Ovary (tissue), 10 donors: ENCODE measurements at places on chromosomes 6 and 20.

- no peak overlapping the region for H3K27ac ChIP-seq
- peaks cover 4% of the 10 kb centered on the region for H3K4me1 ChIP-seq
- no peaks in the 10 kb centered on the region for H3K27me3 ChIP-seq
- DNase-seq = no peak
- peak overlapping the region; percentile 59 for H3K4me3 ChIP-seq
- H3K36me3 ChIP-seq = no peaks in the 10 kb centered on the region
These were observed 65.6 kb downstream of the PLG start for GRCh38 chr6:160767647-160768019.

DNA sequence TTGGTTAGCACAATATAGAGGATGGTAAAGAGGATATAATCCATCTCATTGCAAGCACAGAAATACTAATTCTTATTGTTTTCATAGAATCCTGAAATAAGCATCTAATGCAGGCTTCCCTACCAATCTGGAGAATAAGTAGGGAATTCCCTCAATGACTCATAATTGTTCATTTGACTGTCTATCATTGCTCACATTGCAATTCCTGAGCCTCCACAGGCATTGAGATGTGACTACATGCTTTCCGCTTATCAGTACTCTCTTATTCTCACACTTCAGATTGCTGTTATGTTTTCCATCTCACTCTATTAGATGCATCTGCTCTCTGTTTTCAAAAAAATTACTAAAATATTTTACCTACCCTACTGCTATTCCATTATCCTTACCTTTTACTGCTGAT lies 216.2 kb upstream of the PRSS16 start:
- H3K36me3 ChIP-seq = no peaks in the 10 kb centered on the region
- no peak overlapping the region for H3K27ac ChIP-seq
- DNase-seq = no peak
- no peaks in the 10 kb centered on the region for H3K27me3 ChIP-seq

- H3K27me3 ChIP-seq = no peaks in the 10 kb centered on the region
- no peaks in the 10 kb centered on the region for H3K4me1 ChIP-seq
- no peaks in the 10 kb centered on the region for H3K36me3 ChIP-seq
- no peak overlapping the region for H3K27ac ChIP-seq
- H3K4me3 ChIP-seq = no peak overlapping the region
These were observed 820 bp upstream of the TREML2 start for GRCh38 chr6:41201764-41202173.

- H3K27ac ChIP-seq = no peak overlapping the region
- H3K36me3 ChIP-seq = no peaks in the 10 kb centered on the region
- H3K4me3 ChIP-seq = no peak overlapping the region
- H3K27me3 ChIP-seq = no peaks in the 10 kb centered on the region
- H3K4me1 ChIP-seq = no peaks in the 10 kb centered on the region
These were observed 49.4 kb downstream of the KAT14 start for GRCh38 chr20:18187020-18187419.

DNA sequence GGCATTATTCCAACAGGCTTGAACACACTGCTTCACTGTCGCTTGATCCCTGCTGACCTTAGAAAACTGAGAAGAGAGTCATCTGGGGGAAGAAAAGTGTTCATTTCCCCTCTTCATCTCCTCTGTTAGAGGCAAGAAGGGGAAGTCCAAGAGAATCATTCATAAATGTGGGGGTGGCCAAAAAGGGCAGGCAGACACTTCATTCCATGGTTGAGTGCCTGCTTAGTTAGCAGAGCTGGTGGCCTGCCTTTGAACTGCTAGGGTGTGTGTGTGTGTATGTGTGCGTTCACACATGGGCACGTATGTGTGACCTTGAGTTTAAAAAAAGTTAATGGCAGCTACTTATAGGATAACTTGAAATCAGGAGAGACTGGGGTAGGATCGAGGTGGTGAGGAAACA lies 39.4 kb upstream of the RFPL4B start:
- peaks cover 4% of the 10 kb centered on the region for H3K4me1 ChIP-seq
- DNase-seq = no peak
- no peaks in the 10 kb centered on the region for H3K36me3 ChIP-seq
- no peak overlapping the region for H3K27ac ChIP-seq
- no peak overlapping the region for H3K4me3 ChIP-seq

- no peaks in the 10 kb centered on the region for H3K27me3 ChIP-seq
- H3K4me1 ChIP-seq = no peaks in the 10 kb centered on the region
- H3K36me3 ChIP-seq = no peaks in the 10 kb centered on the region
- H3K4me3 ChIP-seq = no peak overlapping the region
These were observed 213.0 kb downstream of the FRK start for GRCh38 chr6:115847671-115848070.
